ENCODE measurements at places on chromosomes 7 and 10.

GRCh38 chr7:99032928-99033327, 111.0 kb downstream of the SMURF1 start:
- DNase-seq, result no peak

DNA sequence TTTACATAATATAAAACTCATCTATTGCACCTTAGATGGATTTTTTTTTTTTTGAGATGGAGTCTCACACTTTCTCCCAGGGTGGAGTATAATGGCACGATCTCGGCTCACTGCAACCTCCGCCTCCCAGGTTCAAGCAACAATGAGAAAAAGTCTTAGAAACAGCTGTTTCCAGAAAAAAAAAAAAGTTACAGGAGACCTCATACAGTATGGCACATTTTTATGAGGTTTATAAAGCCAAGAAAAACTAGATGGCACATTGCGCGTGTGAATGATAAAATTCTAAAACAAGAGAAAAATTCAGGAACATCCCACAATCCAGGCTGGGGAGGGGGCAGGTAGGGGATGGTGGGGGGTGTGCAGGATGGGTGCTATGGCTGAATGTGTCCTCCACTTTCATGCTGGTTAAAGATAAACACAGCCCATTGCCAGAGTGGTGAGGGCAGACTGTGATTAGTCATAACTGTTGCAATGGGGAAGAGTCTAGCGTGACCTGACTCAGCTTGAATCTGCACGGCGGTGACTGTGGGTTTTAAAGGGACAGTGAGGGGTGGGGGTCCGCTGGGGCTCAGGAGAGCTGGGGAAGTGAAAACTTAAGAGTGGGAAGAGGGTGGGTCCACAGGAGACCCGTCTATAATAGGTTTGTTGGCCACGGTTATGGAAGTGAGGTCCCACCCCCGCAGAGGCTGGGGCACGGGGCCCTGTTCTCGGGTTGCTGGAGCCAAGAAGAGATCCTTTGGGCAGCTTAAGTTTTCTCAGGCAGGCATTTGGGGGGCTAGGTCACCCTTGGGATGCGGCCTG, 11.9 kb upstream of the LRRC27 start:
- DNase-seq, result no peak

GRCh38 chr10:110783509-110784107, 88.1 kb upstream of the PDCD4 start:
- DNase-seq, result no peak

GRCh38 chr10:59708816-59709394, 745 bp downstream of the SLC16A9 start:
- no peak for DNase-seq

DNA sequence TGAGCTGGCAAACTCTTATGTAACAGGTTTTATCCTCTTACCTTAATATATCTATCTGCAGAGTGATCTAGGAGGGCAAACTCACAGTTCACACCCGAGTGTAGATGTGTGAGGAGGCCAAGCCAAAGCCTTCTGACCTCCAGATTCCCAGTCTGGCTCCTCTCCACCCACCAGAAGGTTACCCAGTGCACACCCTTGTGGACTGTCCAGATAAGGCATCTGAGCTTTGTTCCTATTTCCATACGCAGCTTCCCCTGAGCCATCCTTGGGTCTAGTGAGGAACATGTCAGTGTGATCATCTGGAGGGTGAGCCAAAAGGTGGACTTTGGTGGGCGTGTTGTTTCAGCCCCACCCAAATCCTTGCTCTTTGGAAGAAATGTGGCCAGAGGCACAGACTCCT, 203.0 kb upstream of the MEOX2 start:
- DNase-seq, result no peak

- peak; percentile 99 for DNase-seq
Observed at GRCh38 chr7:25862261-25863004, 289.6 kb upstream of the NFE2L3 start.

DNA sequence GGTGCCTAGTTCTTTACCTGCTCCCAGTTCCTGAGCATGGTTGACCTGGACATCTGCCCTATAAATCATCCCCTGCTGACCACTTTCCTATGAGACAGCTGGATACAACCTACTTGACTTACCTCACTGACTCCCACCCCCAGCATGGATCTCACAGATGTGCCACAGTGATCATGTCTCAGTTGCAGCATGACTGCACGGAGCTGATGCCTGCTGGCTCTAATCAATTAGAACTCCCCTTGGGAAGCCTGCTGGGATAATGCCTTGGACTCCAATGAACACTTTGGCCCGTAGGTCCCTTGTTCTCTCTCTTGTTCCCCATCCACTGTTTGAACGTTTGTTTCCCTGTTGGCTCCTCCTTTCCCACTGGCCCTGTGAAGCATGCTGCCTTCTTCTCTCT, 271.2 kb upstream of the IGFBP3 start:
- no peak for DNase-seq

DNA sequence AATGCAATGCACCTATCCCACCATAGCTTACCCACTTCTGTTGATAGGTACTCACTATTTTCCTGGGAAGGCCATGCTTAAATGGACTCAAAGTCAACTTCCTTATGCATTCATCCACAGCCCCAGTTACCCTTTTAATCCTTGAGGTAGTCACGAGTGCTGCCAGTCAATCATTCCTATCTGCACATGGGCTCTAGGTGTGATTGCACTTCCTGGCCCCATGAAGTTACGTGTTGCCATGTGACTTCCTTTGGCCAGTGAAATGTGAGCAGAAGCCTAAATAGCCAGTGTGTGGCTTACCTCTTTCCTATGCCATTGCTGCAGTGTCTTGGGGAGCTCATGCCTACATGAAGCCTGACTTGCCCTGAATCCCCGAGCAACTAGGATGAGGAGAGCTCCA, 23.5 kb upstream of the EIF5AL1 start:
- DNase-seq, result no peak

DNA sequence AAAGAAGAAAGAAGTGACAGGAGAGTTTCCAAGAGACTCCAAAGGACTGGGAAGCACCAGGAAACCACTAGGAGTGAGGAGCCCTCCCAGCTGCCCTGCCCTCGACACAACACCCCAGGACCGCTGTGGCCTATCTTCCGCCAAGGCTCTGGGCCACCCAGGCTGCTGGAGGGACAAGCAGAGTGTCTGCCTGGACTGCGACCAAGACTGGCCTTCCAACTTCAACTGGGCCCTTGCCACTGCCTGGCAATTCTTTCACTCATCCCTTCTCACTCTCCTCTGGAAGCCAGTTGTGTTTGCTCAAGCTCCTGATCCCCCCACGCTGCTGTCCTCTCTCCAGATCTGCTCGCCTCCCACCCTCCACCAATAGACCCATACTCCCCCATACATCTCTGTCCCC, 10.2 kb downstream of the KIAA1549 start:
- no peak for DNase-seq

DNA sequence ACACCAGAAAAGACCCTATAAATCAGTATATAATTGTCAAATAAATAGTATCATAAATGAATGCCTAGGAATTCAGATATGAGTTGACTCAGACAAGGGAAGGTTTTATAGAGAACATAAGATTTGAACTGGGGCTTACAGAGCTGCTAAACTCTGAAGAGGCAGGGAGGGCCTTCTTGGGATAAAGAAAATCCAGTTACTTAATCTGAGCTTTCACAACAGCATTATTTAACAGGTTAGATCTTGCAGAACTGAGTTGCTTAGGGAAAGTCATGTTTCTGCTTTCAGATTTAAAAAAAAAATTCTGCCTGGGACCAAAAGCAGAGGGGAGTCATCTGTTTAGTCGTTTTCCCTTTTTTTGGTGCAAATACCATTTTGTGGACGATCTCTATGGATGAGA, 594.8 kb upstream of the FZD8 start:
- no peak for DNase-seq

GRCh38 chr7:139845443-139845805, 16.4 kb downstream of the TBXAS1 start:
- DNase-seq, result no peak

DNA sequence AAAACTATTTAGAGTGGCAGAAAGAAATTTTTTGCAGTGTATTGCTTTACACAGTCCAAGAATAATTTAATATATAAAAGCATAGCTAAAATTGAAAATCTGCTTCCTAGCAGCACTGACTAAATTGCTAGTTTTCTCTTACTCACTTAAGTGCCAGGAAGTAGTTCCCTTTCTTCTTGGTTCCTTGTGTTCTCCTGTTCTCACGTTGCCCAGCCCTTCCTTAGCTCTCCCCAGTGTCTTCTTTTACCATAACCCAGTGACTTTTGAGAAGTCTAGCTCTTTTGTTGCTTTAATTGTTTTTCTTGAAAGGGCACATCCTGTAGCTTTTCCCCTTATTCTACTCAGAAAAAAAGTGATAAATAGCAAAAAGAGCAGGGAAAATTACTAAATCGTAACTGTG, 215.5 kb downstream of the THSD7A start:
- no peak for DNase-seq

GRCh38 chr7:140034421-140034820, 28.3 kb downstream of the PARP12 start:
- no peak for DNase-seq

DNA sequence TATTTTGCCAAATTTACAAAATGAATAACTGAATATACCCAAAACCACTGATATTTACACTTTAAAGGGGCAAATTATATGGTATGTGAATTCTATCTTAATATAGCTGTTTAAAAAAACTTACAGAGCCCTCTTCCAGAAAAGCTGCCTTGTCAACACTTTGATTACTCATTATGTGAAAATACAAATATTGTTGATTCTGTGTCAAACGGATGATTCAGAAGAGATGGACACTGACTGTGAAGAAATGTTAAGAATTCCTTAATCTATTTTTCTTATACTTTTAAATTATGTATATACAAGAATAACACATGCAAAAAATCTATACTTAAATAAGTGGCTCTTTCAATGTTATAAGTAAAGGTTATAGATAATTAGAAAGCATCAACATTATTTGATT, 41.5 kb downstream of the SMURF1 start:
- DNase-seq, result no peak

GRCh38 chr10:50416881-50417280, 165.6 kb upstream of the ASAH2 start:
- DNase-seq, result no peak

GRCh38 chr10:5105626-5106025, 11.4 kb downstream of the AKR1C3 start:
- DNase-seq, result no peak

DNA sequence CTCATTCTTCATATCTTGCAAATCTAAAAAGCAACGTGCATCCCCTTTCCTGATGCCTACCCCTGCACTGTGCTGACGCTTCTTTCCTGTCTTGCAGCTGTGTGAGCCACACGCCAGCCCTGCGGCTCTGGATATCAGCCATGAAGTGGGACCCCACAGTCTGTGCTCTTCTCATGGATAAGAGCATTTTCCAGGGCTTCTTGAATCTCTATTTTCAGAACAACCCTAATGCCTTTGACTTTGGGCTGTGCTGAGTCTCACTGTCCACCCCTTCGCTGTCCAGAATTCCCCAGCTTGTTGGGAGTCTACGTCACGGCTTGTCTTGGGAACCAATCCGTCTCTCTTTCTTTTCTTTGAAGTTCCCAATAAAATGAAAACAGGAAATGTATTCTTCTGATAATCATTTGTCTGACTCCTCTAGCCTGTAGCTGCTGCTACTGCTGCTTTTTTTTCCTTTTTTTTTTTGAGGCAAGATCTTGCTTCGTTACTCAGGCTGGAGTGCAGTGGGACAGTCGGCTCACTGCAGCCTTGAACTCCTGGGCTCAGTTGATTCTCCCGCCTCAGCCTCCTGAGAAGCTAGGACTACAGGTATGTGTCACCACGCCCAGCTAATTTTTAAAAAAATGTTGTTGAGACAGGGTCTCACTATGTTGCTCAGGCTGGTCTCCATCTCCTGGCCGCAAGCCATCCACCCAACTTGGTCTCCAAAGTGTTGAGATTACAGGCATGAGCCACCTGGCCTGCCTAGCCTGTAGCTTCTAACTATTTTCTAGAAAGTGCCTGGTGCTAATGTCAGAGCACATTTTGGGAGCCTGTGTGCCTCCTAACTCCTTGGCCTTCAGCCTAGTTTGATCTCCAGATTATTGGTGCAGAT, 30.3 kb downstream of the GSTO2 start:
- DNase-seq, result no peak

DNA sequence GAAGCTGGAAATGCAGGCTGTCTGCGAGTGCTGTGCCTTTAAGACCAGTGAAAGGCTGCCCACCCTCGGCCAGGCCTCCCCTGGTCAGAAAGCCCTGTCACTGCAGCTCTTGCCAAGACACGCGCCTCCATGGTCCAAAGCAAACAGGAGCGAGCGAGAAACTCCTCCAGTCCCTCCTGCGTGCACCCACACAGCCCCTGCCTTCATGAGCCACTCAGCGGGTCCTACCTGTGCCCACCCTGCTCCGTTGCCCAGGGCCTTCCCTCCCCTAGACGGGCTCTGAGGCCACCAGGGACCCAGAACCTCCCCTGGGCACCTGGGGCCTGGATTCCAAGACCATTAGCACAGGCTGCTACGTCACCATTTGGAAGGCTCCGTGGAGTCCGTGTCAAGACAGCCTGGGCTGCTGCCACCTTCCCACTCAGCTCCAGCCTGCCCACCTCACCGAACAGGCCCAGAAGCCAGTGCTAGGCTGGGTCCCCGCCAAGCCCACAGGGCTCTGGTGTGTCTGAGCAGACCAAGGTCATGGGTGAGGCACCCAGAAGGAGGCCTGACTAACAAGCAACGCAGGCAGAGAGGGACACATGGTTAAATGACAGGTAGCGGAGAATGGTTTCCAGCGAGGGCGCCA, 144.5 kb downstream of the NEURL1 start:
- no peak for DNase-seq

DNA sequence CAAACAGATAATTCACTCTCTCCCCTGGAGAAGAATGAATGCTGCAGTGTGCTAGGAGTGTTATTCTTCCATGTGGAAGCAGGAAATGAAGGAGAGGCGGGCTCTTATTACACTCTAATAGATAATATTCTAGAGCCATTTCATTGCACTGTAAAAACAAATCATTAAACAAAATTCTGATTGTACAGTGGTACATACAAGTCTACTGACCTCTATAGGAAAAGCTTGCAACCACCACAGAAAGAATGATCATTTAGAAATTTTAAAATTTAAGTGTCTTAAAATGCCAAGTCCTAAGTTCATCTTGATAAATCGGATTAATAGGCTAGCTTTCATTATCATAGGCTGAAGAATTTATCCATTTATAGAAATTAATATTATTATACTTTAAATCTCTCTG, 960.3 kb upstream of the LRRN3 start:
- no peak for DNase-seq

DNA sequence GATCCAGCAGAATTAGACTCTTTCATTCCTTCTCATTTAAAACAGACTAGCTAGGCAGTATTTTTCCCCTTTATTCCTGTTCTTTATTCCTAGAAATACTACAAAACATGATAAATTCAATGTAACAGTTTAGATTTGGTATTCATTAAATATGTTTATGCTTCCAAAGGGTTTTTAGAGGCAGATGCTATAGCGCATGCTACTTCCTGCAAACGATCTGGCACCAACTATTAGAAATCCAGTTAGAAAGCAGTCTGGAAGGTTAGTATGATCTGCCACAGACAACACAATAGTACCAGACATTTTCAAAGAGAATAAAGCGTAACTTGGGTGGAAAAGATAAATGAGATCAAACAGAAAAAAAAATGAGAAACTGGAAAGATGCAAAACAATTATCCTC, 63.5 kb upstream of the PTN start:
- DNase-seq, result no peak

DNA sequence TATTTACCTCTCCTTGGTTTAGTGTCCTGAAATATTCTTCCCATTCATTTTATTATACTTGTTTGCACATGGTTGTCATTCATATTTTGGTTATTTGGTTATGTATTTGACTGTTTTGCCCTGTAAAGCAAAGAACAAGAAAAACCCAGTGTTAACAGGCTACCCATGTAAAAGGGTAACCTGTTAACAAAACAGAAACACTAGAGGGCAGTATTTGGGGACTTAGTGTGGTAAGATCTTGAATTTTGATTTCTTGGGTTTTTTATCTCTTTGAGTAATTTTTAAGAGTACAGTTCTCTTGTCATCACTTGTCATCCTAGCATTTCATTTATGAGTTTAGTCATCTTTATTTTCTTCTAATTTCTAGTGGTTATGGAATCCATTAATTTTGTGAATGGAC, 51.3 kb downstream of the POLL start:
- no peak for DNase-seq
